Brain pericyte (primary cell): ENCODE measurements at places on chromosomes 7 and 10.

GRCh38 chr10:122308417-122309141, 37.5 kb downstream of the BTBD16 start:
- no peak for DNase-seq

DNA sequence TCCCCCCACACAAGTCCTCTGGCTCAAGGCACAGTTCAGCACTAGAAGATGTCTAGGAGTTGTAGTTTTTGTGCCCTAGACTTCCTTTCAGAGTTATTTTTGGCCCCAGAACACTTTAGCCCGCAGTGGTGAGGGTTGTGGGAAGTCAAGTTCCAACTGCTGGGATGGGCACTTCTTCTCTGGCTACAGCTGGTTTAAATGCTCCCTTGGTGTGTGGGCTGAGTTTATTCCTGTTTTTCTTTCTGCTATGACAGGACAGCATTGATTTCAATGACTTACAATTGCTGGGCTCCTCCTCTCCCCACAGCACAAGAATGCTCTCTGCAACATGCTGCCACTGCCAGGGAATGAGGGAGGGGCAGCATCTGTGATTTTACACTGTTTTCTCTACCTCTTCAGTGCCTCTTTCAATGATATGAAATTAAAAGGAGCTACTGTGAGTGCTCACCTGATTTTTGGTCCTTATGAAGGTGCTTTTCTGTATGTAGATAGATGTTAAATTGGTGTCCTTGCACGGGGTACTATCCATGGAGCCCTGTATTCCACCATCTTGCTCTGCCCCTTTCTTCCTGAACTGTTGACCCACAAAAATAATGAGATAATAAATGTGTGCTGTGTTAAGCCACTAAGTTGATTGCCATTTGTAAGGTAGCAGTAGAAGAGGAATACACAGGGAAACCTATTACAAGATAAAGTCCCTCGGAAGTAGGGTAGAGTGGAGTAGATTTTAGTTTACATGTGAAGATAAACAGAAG, 56.3 kb downstream of the SLC13A1 start:
- DNase-seq: no peak

- no peak for DNase-seq
These were observed 82.2 kb downstream of the PARD3 start for GRCh38 chr10:34732926-34733325.

DNA sequence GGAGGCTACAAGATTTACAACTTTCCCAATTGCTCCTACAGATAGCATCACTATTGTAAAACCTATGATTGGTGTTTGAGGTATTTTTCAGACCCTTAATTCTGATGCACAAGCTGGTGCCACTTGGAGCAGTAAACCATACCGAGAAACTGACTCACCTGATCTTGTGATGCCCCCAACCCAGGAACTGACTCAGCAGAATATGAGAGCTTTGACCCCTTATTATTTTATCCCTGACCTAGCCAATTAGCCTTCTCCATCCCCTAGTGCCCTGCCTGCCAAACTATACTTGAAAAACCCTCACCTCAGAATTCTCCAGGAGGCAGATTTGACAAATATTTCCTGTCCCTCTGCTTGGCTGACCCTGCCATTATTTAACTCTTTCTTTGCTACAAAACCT, 585.9 kb upstream of the GHITM start:
- no peak for DNase-seq

DNA sequence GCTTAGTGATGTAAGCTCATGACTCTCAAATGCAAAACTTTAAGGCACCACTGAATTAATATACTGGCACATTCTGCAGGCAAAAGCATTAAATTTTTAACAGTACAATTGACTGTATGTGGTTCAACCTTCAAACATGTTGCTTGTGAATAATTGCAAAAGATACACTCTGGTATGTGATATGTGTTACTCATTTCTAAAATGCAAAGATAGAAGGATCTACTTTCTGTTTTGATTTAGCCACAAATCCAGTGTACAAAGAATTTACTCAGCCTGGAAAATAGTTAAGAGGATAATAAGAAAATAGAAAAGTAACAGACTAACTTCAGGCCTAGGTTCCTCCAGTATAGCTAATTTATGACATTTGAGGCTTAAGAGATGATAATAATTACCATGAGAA, 66.6 kb upstream of the NOBOX start:
- no peak for DNase-seq

DNA sequence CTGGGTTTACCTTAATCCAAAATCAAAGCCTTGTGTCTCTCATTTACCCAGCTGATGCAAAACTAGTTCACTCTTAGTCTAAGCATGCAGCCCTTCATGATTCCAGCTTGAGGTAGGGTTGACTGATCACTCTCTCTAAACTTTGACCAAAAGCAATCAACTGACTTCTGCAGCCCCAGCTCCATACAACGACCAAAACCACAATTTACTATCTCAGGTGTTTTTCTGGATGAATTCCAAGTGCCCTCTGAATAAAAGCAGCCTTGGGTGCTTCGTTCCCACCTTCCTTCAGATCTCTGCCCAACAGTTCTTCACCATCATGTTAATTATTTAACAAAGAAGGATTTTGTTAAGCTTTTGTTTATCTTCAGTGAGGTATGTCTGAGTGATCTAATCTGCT, 62.6 kb downstream of the CCDC6 start:
- DNase-seq: no peak

DNA sequence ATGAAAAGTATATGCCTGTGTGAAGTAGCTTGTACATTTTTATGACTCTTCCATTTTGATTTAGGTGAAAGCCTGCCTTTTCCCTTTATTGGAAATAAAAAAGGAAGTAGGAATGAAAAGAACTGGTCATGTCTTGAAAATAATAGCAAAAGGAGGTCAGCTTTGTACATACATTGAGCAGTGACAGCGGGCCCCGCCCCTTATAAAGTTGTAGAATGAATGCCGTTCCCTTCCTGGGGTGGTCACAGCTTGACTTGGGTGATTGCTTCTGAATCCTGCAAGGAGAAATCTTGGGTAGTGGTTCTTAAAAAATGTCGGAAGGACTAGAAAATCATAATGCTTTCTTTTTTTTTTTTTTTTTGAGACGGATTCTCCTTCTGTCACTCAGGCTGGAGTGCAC, 31.7 kb downstream of the CAMK1D start:
- no peak for DNase-seq

DNA sequence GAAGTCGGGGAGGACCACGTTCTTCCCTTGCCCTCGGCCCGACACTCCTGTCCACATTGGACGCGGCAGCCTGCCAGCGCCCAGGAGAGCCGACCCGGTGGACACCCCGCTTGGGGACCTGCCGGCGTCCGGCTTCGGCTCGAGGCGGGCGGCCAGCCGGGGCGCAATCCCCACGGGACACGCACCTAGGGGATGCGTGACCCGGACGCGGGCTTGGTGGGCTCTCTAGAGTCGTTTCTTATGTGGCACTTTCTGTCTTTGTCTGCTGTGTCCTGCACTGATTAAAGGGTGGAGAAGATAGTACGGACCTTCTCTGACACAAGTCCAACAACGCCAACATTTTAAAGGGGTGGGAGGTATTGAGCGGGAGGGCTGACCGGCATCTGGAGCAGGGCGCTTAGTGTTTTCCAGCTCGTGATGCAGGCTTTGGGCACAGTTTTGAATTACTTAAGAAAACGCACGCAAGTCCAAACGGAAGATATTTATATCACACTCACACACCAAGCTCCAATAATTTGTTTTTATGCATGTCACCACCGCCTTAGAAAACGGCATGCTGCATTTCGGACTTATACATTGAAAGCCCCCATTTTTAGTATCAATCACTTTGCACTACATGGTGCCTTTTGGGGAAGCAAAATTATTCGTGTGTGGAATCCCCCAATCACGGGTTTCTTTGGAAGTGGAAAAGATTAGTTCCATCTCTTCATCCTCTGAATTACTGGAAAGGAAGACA, 3.9 kb upstream of the SPAG6 start:
- no peak for DNase-seq

GRCh38 chr7:156111-157007, 36.0 kb upstream of the FAM20C start:
- no peak for DNase-seq

DNA sequence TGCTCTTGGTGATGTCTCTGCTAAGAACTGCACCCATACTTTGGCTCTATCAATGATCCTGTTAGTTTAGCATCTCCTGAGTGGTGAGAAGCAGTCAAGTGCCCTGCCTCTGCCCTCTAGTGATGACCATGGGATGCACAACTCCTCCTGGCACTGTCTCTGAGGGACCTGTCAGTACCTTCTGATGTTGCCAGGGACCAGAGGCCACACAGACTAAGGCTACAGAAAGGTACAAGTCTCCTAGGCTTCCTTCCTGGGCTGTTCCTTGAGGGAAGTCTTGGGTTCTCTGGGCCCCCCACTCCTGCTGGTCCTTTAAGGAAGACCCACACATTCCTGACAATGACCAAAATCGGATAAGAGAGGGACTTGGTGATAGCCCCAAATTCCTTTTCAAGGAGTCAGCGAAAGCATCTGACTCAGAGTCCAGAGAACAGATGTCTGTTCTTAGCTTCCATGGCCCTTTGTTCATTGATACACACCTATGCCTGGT, 15.3 kb downstream of the NKX2-3 start:
- DNase-seq: no peak

DNA sequence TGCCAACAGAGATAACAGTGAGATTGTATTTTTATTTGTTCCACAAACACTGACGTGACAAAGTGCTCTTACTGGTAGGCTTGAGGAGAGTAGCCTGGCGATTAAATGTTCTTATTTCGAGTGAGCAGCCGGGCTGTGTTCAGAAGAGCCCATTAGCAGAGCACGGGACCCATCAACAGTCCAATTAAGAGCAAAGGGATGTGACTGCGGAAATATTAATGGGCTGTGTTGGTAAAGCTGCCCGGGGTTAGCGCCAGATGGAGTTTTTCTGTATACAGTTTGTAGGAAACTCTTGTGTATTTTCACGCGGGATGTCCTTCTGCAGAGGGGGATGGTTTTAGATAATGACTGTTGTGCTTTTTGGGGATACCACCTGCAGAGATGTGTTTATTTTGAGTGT, 104.3 kb downstream of the KIAA1217 start:
- DNase-seq: no peak

GRCh38 chr7:43674559-43675436, 54.5 kb downstream of the COA1 start:
- no peak for DNase-seq

- no peak for DNase-seq
These were observed 260.1 kb upstream of the AUTS2 start for GRCh38 chr7:69338144-69338543.

- no peak for DNase-seq
These were observed 100.1 kb downstream of the LSMEM1 start for GRCh38 chr7:112580717-112581435.

DNA sequence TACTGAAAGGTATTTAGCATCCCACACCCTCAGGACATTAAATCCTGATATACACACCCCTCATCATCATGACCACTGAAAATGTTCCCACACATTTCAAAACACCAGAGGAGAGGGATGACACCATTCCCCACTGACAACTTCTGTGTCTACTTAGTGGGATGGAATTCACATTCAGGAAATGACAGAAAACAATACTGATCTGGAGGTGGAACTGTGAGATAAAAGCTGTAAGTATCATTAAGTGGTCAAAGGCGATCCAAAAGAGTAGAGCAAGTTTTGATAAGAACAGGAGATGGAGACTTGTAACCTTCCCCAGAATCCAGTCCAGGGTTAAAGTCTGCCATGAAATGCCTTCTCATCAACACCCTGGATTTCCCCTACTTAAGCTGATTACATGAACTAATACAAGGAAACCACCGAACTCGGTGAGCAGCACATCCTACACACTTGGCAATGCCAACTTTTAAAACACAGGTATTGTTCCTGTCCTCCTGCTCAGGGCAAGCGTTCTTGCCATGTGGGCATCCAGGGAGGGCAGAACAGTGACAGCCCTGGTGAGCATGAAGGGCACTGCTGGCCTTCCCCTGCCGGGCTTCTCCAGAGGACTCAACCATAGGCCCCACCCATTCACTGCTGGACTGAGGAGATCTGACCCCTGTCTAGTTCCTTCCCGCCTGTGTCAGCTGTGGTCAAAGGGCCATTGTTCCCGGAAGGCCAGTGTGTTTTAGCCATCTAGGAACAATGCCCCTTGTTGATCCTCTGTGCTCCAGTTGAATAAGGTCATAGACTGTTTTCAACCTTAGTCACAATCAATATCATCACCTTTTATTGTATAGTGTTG, 85.0 kb downstream of the SGMS1 start:
- DNase-seq: no peak

DNA sequence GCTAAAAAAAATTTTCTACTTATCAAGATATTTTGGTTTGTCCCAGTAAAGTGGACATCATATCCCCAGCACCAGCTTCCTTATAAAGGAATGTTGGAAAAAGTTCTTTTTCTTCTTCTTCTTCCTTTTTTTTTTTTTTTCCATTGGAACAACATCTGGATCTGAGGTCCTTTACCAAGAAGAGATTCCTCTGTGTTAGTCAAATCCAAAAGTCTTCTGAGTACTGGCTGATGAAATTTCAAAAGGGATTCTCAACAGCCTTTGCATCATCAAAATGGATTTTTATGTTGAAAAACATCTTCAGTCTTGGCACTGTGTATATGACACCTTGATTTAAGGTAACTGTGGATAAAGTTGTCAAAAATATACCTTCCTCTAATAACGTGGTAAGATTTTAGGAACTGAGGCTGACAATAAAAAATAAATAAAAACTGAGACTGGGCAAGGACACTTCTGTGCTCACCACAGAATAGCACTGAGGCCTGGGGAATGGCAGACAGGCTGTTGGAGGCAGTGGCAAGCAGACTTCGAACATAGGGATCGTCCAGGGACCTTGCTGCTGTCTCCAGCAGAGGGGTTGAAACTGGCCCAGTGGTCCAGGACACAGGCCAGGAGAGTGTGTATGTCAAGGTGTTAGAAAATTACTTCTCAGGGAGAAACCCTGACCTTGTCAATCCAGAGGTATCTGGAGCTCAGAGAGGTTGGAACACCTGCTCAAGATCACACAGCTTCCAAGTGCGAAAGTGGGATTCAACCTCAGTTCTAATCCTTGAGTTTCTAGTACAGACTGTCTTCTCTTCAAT, 130.4 kb downstream of the PTPN20 start:
- no peak for DNase-seq

DNA sequence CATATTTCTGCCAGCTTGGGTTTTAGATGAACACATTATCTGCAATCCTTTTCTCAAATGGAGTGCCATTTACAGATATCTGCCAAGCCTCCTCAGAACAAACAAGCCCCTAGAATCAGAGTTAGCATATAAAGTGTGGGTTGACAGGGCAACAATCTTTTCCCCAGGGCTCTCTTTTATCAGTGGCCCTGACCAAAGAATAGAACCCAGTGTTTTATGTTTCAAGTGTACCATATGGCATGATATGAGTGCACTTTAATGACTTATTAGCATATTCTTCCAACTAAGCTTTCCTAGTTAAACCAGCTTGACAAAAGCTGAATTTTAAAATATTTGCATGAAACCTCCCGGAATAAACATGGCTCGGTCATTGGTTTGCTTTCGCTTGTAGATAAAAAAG, 57.3 kb downstream of the EVX1 start:
- no peak for DNase-seq

GRCh38 chr7:135711139-135711469, 16.9 kb downstream of the SLC13A4 start:
- DNase-seq: no peak

DNA sequence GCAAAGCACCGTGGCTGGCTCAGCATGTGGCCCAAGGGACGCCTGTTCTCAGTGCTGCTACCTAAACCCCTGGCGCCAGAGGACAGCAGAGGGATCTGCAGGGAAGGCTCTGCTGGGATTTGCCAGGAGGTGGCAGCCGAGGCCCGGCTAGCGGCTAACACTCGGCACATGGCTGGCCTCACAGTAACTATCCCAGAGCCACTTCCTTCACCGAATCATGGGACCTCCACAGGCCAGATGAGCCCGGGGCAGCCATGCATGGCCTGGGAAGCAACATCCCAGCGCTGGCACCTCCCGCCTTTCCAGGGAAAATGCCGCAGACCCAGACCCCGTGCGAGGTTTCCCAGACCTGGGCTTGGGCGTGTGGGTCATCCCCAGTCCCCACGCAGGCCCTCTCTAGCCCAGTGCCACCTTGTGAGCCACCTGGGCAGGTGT, 36.4 kb downstream of the DPYSL4 start:
- DNase-seq: peak; percentile 16
